ENCODE measurements at places on chromosomes 4 and X.

DNA sequence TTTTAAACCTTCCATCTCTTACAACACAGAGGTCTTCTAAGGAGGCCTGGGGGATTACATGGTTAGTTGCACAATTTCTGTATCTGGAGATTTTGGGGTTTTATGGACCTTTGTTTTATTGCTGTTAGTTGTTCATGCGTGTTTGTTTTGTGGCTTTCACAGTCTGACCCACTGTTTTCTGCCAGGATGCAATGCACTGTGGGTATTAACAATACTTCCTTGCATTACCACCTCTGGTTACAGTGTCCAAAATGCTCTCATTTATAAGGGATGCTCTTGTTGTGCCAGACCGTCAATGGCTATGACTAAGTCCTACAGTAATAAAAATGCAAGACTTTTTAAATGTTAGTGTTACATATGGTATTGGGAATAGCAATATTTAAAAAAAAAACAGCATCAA lies 730.2 kb downstream of the KCTD8 start:
- DNase-seq = no peak

DNA sequence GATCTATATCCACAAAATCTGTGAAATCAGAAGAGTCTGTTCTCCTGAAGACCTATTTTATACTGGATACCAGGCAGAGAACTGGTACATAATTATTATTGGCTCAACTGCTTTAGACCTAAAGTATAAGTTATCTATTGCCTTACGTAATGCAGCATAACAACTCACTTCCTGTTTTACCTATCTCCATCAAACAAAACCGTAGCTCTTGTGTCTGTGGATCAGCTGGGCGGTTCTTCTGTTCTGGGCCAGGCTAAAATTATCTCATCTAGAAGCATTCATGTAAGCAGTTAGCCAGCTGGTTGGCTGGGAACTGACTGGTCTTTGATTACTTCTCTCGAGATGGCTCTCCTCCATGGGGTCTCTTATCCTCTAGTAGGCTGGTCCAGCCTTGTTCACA lies 57.8 kb downstream of the PPP1R2C start:
- DNase-seq = no peak

DNA sequence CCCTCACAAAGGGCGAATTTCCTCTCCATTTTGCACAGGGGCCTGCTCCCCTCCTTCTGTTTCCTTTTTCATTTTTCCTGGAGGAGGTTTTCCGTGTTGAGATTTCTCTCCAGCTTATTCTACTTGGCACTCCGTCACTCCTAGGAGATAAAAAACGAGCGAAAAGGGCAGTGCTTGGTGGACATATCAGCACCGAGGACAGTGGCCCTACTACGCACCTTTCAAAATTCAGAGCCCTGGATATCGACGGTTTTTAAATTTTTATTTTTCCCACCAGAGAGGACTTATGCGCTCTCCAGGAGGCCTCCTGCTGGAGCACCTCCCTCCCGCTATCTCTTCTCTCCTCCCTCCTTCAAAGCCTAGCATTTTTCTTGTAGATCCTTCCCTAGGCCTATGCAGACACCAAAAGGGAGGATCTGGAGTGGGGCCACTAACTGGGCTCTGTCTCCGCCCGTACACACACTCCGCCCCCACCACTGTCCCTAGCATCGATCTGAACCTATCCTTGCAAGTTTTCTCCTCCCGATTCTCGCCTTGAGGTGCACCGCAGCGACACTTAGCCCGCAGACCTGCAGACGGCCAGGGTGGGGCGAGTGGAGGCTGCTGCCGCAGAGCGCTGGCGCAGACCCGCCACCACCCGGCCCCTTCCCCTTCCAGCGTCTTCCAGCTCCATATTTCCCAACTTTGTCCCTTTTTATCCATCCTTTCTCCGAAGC lies 8.5 kb upstream of the TCEAL9 start:
- no peak for DNase-seq

GRCh38 chr4:105248613-105249012 lies 101.9 kb downstream of the TET2 start:
- no peak for DNase-seq
